ENCODE measurements at places on chromosomes 11 and 22.

DNA sequence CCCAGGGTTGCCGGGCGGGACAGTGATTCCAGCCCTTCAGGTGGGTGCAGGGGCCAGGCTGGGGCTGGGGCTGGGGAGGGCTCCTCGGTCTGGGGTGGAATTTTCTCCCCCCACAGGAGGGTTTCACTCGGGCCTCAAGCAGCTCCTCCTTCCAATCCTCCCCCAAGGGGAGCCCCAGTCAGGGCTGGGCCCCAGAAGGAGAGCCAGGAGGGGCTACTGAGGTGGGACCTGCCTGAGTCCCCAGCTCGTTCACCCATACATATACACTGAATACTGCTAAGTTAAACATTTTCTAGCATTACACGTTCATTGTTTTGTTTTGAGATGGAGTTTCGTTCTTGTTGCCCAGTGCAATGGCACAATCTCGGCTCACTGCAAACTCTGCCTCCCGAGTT, 1.5 kb upstream of the CRACR2B start:
- DNase-seq, result no peak

DNA sequence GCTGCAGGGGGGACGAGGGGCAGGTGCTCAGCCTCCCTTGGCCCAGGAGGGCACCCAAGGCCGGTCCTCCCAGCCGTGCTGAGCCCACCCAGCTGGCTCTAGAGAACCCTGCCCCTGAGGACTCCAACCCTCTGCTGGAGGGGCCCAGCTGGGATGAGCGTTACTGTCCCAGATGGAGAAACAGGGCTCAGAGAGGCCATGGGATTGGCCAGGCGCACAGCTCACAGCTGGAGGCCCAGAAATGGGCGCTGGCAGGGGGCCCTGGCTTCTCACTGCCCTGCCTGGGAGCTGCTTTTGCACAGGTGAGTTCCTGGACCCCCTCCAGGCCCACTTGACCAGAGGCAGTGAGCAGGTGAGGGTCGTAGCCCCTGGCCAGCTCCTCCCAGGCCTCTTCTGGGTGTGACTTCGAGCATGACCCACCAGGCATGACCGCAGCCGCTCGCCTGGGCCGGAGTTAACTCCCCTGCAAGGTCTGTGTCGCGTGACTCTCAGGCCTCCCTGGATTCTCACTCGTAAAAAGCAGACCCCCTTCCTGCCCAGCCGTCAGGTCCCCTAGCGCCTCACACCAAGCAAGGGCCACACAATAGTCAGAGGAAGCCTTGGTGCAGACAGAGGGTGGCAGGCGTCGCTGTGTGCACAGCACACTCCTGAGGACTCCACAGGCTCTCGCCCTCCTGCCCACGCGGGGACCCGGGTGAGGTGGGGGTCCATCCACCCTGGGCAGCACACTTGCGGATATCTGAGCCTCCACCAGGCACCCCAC, 19.7 kb upstream of the IL17REL start:
- no peak for DNase-seq

- DNase-seq, result no peak
These were observed 1.0 kb downstream of the SFI1 start for GRCh38 chr22:31497148-31497938.

- DNase-seq, result no peak
These were observed 23.2 kb downstream of the TAF1D start for GRCh38 chr11:93718057-93718563.

DNA sequence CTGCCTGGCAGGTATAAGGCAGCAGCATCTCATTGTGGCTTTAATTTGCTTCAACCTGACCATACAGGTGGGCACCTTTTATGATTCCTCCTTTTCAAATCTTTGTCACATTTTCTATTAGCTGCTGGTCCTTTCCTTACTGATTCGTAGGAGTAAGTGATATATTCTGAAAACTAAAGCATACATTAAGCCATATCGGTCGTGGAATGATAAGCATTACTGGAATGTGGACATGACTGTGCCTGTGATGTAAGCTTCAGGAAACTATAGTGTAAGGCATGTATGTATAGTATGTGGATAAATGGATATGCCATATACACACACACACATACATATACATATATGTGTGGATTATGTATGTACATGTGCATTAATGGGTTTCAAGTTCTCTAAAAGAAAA, 20.8 kb downstream of the YPEL1 start:
- DNase-seq, result no peak

GRCh38 chr22:27851974-27852746, 50.6 kb upstream of the MN1 start:
- no peak for DNase-seq

- DNase-seq, result no peak
These were observed 30.3 kb downstream of the TPCN2 start for GRCh38 chr11:69078930-69079605.

DNA sequence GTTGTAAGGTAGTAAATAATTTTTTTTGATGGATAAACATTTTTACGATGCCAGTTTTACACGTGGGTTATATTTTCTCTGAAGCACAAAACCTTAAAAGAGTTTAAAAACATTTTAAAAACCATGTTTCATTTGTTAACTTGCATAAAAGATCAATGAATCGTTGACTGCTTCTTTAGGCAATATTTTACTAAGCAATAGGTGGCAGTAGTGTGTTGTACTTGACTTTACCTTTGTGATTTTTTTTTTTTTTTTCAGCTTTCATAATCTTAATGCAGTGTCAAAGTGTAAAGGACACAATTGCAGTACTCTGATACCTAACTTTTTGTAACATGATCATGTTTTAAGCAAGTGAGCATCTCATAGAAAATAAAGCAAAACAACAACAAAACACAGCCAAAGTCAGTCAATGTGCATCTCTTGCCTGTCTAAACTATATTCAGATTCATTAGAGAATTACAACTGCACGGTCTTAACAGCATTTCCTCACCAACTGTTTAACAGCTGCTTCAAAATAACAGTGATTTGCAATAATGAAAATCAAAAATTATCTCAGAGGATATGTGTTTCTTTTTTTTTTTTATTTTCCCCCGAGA, 27.7 kb downstream of the DNAJC24 start:
- DNase-seq, result no peak

- DNase-seq, result no peak
These were observed 839 bp downstream of the CEP164 start for GRCh38 chr11:117328375-117329010.

GRCh38 chr22:29073618-29074275, 912 bp downstream of the KREMEN1 start:
- no peak for DNase-seq

DNA sequence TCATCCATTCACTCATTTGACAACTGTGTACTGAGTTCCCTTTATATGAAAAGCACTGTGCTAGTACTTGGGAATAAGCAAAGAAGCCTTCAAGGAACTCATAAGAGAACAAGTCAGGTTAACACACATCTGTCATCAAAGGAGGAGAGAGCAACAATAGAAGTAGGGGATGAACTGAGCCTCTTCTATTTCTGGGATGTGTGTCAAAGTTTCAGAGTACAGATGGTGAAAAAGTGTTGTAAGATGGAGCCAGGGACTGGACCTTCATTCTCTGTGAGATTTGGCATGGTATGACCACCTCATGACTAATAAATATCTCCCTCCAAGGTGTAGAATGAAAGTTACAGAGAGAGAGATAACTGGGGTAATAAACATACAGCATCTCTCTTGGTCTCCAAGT, 349.8 kb upstream of the PLET1 start:
- DNase-seq, result no peak

DNA sequence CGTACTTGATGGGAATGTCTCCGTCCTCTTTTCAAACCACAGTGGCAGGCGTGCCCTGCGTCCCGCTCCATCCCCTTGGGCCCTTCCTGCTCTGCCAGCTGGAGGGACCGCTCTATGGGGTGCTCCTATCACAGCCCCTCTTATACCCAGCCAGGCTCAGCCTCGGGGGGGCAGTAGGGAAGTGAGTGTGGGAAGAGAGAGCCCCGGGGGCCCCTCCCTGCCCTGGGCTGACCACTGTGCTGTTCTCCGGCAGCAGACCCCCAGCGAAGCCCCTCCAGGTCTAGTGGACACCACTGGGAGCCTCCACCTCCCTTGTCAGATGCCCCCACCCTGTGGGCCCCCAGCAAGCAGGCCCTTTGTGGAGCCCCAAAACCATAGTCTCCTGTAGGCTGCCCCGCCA, 572.5 kb downstream of the BRD1 start:
- DNase-seq, result no peak

- no peak for DNase-seq
These were observed 30.9 kb downstream of the MIF start for GRCh38 chr22:23925020-23925606.

DNA sequence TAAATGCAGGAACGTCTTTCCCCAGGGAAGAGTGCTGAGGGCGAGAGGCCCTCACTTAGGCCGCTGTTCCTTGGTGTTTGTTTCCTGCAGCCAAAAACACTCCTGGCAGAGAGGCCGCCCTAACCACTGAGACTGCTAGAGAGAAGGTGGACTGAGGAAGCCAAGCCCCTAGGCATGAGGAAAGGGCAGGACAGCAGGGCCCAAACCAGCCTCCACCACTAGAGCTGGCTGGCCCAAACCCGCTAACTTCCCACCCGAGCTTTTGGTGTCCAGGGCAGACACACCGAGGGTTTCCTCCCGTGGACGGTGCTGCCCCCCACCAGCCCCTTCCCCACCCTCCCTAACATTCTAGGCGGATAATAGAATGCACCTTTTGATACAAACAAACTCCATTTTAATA, 6.0 kb downstream of the FGF19 start:
- no peak for DNase-seq

DNA sequence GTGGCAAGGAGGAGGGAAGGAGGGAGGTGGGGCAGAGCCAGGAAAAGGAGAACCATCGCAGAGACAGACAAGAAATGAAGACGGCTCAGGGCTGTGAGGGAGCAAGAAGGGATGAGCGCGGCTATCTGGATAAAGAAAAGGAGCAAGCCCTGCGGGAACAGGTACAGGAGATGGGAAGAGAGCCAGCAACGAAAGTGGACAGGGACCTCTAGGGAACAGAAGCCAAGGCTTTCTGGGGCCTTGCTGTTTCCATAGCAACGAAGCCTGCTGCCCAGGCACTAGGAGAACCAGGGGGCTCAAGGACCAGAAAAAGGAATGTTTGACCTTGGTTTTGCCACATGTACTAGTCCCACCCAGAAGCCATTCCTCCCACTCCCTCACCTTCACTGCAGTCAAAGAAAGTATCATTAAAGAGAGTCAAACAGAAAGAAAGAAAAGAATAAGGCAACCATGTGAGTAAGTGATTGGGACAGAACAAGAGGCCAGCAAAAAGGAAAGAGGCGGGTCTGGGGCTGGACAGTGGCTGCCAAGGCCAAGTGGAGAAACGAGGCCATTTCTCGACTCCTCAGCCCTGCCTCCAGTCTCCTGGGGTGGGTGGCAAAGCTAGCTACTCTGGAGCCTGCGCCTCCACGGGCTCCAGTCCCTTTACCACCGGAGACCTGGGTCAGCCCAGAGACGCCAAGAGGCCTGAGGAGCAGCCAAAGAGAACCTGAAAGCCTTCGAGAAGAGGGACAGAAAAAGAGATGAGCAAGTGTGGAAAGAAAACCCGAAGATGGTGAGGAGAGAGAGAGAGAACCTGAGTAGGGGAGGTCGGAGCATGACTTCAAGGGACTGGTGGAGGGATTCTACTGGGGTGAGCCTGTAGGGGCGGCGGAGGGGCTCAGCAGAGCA, 35.1 kb downstream of the NRXN2 start:
- no peak for DNase-seq

DNA sequence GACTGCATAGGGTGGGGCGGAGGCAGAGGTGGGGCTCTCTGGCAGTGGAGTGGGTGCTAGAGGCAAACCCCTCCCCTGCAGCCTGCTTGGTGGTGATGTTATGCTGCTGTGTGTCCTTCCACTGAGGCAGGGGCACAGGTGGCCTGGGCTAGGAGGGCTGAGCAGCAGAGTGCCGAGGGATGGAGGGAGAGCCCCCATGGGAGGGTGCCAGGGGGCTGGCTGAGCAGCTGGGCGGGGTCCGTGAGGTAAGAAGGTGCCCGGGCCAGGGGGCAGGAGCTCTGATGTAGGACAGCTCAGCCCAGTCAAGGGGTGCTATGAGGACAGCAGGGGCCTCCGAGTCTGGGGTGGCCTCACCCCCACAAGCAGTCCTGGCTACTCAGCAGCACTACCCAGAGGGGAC, 4.2 kb downstream of the CLDN5 start:
- no peak for DNase-seq

GRCh38 chr11:132681971-132682370, 850.3 kb downstream of the OPCML start:
- no peak for DNase-seq

GRCh38 chr22:29272624-29273023, 4.6 kb downstream of the EWSR1 start:
- no peak for DNase-seq

- DNase-seq, result no peak
These were observed 58.1 kb downstream of the GGTLC2 start for GRCh38 chr22:22702237-22703202.

DNA sequence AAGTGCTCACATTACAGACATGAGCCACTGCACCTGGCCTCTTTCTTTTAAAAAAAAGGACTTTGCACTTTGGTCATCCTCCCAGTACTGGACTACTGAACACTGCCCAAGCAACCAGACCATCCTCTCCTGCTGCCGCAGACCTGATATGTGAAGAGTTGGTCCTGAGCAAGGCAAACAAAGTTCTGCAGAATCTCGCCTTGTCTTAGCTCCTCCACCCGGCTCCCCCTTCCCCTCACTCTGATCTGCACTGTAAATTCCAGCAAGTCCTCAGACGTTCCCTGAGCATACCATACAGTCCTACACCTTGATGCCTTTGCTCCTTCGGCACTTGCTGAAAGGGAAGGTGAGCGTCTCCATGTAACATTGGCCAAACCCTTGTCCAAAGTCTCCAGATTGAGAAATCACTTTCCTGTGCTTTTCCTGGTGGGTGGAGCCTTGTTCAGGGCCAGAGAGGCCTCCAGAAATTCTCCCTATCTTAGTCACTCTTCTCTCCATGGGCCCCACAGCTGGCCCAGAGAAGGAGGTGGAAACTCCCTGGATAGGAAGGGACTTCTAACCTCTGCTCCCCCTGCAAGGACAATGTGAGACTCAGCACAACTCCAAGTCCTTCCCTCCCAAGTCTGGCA, 47.0 kb upstream of the TIMP3 start:
- no peak for DNase-seq

GRCh38 chr11:59754494-59754858, 700 bp upstream of the STX3 start:
- DNase-seq, result no peak

- DNase-seq, result no peak
These were observed 17.5 kb downstream of the CTTN start for GRCh38 chr11:70415642-70416395.

DNA sequence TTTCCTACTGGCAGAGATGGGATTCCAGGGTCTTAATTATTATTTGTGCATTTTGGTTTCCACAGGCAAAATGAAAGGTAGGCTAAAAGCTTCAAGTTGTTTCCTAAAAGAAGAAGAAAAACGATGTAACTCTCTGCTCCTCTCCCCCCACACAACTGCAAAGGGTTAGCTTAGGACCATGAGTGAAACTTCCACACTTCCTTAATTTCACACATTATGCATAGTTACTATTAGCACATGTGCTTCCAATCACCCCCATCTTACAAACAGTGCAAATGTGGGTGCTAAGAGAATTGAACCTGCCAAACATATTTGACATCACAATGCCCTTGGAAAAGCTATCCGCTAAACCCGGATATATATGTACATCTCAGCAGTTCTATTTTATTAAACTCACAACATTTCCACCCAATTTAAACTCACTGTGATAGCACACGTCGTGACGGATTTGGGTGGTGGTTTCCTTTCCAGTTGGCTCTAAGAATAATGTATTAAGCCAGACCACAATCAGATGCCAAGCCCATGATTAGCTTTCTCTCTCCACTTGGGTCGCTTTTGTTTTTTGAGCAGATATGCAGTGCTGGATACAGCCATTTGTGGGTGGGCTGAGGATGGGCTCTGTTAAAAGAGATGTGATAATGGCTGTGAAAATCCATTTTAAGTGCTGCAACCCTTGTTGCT, 245.0 kb upstream of the POU2AF2 start:
- DNase-seq, result no peak
